ENCODE measurements at places on chromosomes 7 and 10.

DNA sequence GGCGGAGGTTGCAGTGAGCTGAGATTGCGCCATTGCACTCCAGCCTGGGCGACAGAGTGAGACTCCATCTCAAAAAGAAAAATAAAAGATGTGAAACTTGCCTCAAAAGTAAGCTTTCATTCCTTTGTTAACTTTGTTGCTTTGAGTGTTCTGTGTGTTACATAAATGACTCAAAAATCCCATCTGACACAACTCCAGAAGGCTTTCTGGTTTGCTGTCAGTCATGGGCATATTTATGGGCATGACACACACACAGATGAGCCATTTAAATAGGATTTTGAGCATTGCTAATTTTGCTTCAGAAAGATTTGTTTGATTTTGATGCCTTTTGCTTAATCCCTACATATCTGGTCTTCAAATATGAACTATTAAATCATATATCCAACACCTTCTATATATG lies 82.6 kb downstream of the CACNB2 start:
- H3K36me3 ChIP-seq, result no peaks in the 10 kb centered on the region
- no peak overlapping the region for H3K4me3 ChIP-seq
- H3K27ac ChIP-seq, result no peak overlapping the region
- H3K27me3 ChIP-seq, result no peaks in the 10 kb centered on the region
- no peaks in the 10 kb centered on the region for H3K4me1 ChIP-seq
- DNase-seq, result no peak

- H3K4me3 ChIP-seq, result no peak overlapping the region
- DNase-seq, result peak; percentile 22
- H3K27me3 ChIP-seq, result no peaks in the 10 kb centered on the region
Observed at GRCh38 chr7:155865830-155866525, 53.7 kb upstream of the SHH start.

- H3K4me1 ChIP-seq, result no peaks in the 10 kb centered on the region
- DNase-seq, result no peak
- H3K27me3 ChIP-seq, result peaks cover 14% of the 10 kb centered on the region
- H3K27ac ChIP-seq, result no peak overlapping the region
- H3K36me3 ChIP-seq, result no peaks in the 10 kb centered on the region
- no peak overlapping the region for H3K4me3 ChIP-seq
Observed at GRCh38 chr10:44860811-44861736, 50.1 kb upstream of the TMEM72 start.

- H3K4me1 ChIP-seq, result no peaks in the 10 kb centered on the region
- no peak overlapping the region for H3K27ac ChIP-seq
- H3K27me3 ChIP-seq, result no peaks in the 10 kb centered on the region
- no peak for DNase-seq
Observed at GRCh38 chr10:100157156-100157555, 28.7 kb downstream of the ERLIN1 start.

GRCh38 chr10:103546401-103546800 lies 52.9 kb downstream of the NEURL1 start:
- no peaks in the 10 kb centered on the region for H3K27me3 ChIP-seq
- DNase-seq, result peak; percentile 8
- H3K4me3 ChIP-seq, result no peak overlapping the region
- H3K36me3 ChIP-seq, result no peaks in the 10 kb centered on the region
- peaks cover 4% of the 10 kb centered on the region for H3K4me1 ChIP-seq

DNA sequence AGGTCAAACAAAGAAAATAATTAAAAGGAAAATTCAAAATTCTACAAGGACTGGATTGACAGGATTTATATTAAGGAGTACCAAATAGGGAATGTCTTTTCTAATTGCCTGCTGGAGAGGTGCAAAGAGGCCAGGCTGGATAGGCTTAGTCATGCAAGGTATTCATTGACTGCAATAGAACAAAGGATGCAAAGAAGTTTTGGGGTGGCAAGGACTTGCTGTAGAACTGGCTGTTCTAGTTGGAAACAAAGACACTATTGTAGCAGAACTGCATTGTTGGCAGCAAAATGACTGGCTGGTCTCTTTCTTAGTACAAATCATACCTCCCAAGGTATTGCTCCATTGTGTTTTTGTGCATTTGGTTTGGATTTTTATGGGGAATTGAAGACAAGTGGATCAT lies 10.1 kb downstream of the ITGB8 start:
- no peak overlapping the region for H3K27ac ChIP-seq
- H3K4me3 ChIP-seq, result no peak overlapping the region
- H3K36me3 ChIP-seq, result no peaks in the 10 kb centered on the region
- no peak for DNase-seq
- no peaks in the 10 kb centered on the region for H3K27me3 ChIP-seq

- H3K4me1 ChIP-seq, result no peaks in the 10 kb centered on the region
- H3K36me3 ChIP-seq, result no peaks in the 10 kb centered on the region
- H3K27me3 ChIP-seq, result no peaks in the 10 kb centered on the region
- DNase-seq, result no peak
Observed at GRCh38 chr7:127039541-127039940, 213.2 kb downstream of the GRM8 start.

DNA sequence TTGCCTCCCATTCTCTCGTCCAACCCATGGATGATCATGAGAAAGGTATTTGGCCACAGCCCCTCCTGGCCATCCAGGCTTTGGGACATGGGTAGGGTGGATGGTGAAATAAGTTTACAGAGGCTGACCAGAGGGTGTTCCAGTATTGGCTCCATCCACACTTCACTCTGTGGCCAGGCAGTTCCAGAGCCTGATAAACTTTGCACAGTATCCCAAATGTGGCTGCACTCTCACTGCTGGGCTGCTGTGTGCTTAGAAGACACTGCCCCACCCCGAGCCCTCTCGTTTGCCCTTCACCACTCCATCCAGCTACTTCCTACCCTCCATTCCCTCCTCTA lies 72.0 kb upstream of the ZMIZ1 start:
- H3K27me3 ChIP-seq, result no peaks in the 10 kb centered on the region
- no peak overlapping the region for H3K4me3 ChIP-seq
- DNase-seq, result no peak

- H3K27ac ChIP-seq, result no peak overlapping the region
- no peaks in the 10 kb centered on the region for H3K36me3 ChIP-seq
- DNase-seq, result no peak
- no peaks in the 10 kb centered on the region for H3K27me3 ChIP-seq
- no peak overlapping the region for H3K4me3 ChIP-seq
Observed at GRCh38 chr10:131025333-131025732, 286.2 kb downstream of the TCERG1L start.

DNA sequence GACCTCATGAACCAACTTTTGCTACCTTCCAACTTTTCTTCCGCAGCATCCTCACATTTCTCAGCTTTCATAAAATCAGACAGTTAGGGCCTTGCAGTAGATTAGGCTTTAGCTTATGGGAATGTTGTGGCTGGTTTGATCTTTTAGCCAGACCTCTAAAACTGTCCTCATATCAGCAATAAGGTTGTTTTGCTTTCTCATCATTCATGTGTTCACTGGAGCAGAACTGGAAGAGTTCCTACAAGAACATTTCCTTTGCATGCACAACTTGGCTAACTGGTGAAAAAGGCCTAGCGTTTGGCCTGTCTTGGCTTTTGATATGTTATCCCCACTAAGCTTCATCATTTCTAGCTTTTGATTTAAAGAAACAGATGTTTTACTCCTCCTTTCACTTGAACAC lies 130.0 kb upstream of the LRRTM3 start:
- no peaks in the 10 kb centered on the region for H3K36me3 ChIP-seq
- no peak overlapping the region for H3K27ac ChIP-seq
- no peaks in the 10 kb centered on the region for H3K4me1 ChIP-seq

- H3K27me3 ChIP-seq, result no peaks in the 10 kb centered on the region
- no peak overlapping the region for H3K4me3 ChIP-seq
- DNase-seq, result no peak
- no peak overlapping the region for H3K27ac ChIP-seq
Observed at GRCh38 chr10:15140698-15141097, 27.8 kb downstream of the NMT2 start.

- no peaks in the 10 kb centered on the region for H3K36me3 ChIP-seq
- peaks cover 12% of the 10 kb centered on the region for H3K4me1 ChIP-seq
- no peak overlapping the region for H3K4me3 ChIP-seq
- H3K27ac ChIP-seq, result no peak overlapping the region
- H3K27me3 ChIP-seq, result no peaks in the 10 kb centered on the region
Observed at GRCh38 chr10:35696392-35697287, 54.5 kb upstream of the FZD8 start.

DNA sequence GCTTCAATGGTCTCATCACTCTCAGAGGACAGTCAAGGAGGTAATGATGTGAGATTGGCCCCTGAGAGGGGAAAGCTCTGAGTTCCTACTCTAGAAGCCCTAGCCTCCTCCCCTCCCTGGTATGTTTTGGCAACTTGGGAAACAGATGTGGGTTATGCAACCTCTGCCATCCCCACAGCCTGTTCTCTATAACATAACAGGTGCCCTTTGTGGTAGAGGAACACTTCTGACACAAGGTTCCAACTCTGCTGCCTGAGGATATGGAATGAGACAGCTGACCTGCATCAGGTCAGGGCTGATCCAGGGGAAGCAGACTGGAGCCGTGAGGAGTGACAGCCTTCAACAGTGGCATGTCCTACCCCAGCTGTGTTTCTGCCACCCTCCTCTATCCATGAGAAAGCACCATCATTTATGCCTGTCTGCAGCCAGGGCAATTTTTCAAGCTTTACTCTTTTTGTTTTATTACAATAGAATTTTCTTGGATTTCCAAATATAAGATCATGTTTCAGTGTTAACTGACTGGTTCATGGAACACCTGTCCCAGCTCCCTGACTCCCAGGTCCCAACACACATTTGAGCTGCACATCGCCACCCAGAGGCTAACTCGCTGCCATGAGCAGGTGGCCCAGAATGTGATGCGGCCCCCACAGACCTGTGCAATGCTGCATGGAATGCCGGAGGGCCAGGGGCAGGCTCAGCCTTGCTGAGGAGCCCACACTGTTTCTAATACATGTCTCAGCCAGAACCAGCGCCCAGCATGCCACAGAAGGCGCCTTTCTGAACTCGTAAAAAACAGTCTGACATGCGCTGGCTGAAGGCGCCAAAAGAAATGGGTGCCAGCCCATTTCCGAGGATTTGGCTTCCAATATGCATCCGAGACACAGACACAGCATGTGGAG lies 124.8 kb upstream of the CHST15 start:
- H3K27ac ChIP-seq, result no peak overlapping the region
- H3K4me3 ChIP-seq, result no peak overlapping the region
- 0 out of 2 replicates have a peak, but pooled peaks cover 2% of the 10 kb centered on the region for H3K4me1 ChIP-seq

DNA sequence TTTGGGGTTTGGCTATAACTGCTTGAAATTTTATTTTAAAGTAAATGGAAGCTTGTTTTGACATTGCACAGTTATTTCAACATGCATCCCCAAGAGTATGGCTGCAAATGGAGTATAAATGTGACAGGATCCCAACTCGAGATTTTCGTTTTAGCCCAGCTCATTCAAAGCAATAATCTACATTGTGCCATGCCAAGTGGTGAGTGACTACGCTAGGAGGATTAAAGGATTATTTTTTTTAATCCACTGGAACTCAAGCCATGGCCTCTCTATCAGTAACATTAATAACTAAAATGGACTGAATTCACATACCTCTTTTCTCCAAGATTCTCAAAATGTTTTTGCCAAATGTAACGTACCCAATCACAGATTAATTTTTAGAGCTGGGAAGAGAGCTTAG lies 60.6 kb upstream of the AUTS2 start:
- no peak overlapping the region for H3K27ac ChIP-seq
- H3K36me3 ChIP-seq, result peaks cover 3% of the 10 kb centered on the region
- peaks cover 2% of the 10 kb centered on the region for H3K4me1 ChIP-seq
- no peak overlapping the region for H3K4me3 ChIP-seq
- H3K27me3 ChIP-seq, result no peaks in the 10 kb centered on the region

DNA sequence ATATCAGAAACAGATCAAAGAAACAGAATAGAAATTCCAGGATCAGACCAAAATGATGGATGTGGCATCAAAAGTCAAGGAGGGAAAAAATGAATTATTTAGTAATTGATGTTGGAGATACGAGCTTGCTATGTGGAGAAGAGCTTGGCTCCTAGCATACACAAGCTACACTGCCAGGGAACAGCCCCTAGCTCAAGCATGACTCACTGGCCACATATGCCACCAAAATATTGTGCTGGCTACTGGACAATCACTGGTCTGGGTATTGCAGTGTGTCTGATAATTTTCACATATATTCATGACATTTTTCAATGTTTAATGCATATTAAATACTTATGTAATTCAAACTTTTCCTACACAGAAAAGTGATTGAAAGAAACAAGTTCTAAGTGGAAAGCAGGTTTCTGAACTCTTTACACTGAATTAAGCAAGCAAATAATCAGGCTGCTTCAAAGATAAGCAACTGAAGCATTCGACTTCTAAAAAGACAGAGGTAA lies 59.3 kb downstream of the OAT start:
- H3K27ac ChIP-seq, result no peak overlapping the region
- no peaks in the 10 kb centered on the region for H3K36me3 ChIP-seq

GRCh38 chr7:73852500-73852899 lies 8.5 kb upstream of the TMEM270 start:
- no peaks in the 10 kb centered on the region for H3K4me1 ChIP-seq
- no peaks in the 10 kb centered on the region for H3K27me3 ChIP-seq
- no peak overlapping the region for H3K4me3 ChIP-seq
- DNase-seq, result no peak
- peaks cover 4% of the 10 kb centered on the region for H3K36me3 ChIP-seq

GRCh38 chr7:1815051-1815481 lies 145.0 kb downstream of the ELFN1 start:
- H3K4me3 ChIP-seq, result no peak overlapping the region
- H3K27ac ChIP-seq, result no peak overlapping the region
- no peaks in the 10 kb centered on the region for H3K4me1 ChIP-seq
- no peak for DNase-seq
- no peaks in the 10 kb centered on the region for H3K27me3 ChIP-seq

DNA sequence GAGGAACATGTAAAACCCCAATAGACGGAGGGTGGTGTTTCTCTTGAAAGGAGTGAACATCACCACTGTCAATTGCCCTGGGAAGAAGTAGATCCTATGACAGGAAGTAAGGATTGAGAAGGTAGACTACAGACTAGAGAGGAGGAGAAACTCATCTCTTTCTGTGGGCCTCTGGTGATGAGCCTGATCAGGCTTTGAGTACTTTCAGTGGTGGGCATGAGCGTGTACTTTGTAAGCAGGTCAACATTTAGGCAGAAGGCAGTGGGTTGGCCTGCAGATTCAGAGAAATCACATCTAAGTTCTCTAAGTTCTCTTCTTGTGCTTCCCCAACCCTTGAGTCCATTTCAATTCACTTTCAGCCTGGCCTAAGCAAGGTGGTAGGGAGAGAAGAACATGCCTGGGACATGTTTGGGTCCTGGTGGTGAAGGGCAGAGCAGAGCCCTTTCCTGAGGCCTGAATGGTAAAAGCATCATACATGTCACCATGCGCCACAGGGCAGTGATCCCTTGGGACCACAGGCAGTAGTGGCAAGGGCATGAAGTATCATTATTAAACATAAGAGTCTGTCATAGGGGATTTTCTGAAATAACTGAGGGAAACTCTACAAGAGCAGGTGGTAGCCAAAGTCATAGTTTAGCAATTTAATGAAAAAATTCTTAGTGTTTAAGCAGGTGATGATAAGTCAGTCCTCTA lies 56.4 kb upstream of the ANKRD1 start:
- no peaks in the 10 kb centered on the region for H3K4me1 ChIP-seq
- H3K36me3 ChIP-seq, result no peaks in the 10 kb centered on the region
- no peak overlapping the region for H3K4me3 ChIP-seq
- no peaks in the 10 kb centered on the region for H3K27me3 ChIP-seq
- no peak overlapping the region for H3K27ac ChIP-seq
- no peak for DNase-seq

- H3K4me1 ChIP-seq, result no peaks in the 10 kb centered on the region
- no peak for DNase-seq
- no peak overlapping the region for H3K27ac ChIP-seq
- H3K36me3 ChIP-seq, result no peaks in the 10 kb centered on the region
- H3K27me3 ChIP-seq, result no peaks in the 10 kb centered on the region
Observed at GRCh38 chr7:16812542-16813231, 7.9 kb upstream of the AGR2 start.

- no peak for DNase-seq
- no peak overlapping the region for H3K4me3 ChIP-seq
- H3K27ac ChIP-seq, result no peak overlapping the region
- H3K27me3 ChIP-seq, result no peaks in the 10 kb centered on the region
- H3K36me3 ChIP-seq, result no peaks in the 10 kb centered on the region
- peaks cover 6% of the 10 kb centered on the region for H3K4me1 ChIP-seq
Observed at GRCh38 chr10:14060320-14061070, 270.2 kb downstream of the FRMD4A start.

Measured in H9 (cell line).